Chondrocyte (in vitro differentiated cells): ENCODE measurements at places on chromosomes 13 and 19. TPM values are rescaled to one million over a fixed set of nuclear protein-coding genes. Genes with fewer than 3 reads are reported as not detected.
A peak's percentile ranks its signal among the peaks of the same experiment; 100 is the strongest.

GRCh38 chr13:101307181-101307701, 109.1 kb downstream of the NALCN start:
- peaks cover 9% of the 10 kb centered on the region for H3K36me3 ChIP-seq
- peaks cover 67% of the 10 kb centered on the region for H3K4me1 ChIP-seq
- no peak for DNase-seq
- H3K27me3 ChIP-seq = no peaks in the 10 kb centered on the region

GRCh38 chr13:95756072-95756471, 79.1 kb downstream of the DNAJC3 start:
- no peaks in the 10 kb centered on the region for H3K27me3 ChIP-seq
- peaks cover 6% of the 10 kb centered on the region for H3K36me3 ChIP-seq
- H3K27ac ChIP-seq = peak overlapping the region; percentile 32
- no peak for DNase-seq
- no peak overlapping the region for H3K4me3 ChIP-seq

DNA sequence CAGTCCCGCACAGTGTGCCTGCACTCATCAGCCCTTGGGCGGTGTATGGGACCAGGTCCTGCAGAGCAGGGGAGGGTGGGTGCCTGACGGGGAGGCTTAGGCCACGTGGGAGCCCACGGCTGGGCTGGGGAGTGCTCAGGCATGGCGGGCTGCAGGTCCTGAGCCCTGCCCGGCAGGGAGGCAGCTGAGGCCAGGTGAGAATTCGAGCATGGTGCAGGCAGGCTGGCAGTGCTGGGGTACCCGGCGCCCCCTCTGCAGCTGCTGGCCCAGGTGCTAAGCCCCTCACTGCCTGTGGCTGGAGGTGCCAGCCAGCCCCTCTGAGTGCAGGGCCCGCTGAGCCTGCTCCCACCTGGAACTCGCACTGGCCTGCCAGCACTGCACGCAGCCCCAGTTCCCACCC, 630.9 kb upstream of the PCDH20 start:
- DNase-seq = no peak
- no peak overlapping the region for H3K4me3 ChIP-seq
- H3K4me1 ChIP-seq = no peaks in the 10 kb centered on the region
- no peaks in the 10 kb centered on the region for H3K36me3 ChIP-seq

DNA sequence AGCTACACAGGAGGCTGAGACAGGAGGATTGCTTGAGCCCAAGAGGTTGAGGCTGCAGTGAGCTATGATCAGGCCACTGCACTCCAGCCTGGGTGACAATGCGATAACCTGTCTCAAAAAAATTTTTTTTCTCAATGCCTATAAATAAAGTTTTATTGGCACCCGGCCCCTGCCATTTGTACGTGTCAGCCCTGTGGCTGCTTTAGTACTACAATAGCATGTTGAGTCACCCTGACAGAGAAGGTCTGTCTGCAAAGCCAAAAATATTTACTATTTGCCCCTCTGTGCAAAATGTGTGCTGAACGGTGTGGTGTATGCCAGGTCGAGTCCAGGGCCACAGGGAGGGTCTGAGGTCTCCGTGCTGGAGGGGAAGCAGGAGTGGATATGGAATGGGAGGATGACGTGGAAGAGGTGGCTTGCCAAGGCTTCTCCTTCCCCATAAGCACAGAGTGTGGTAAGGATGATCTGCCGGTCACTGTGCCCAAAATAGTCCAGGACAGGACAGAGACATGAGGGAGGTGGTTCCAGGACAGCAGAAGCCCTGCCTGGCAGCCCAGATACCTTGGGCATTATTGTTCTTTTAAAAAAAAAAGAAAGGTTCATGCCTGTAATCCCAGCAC, 10.0 kb downstream of the NMRK2 start:
- H3K36me3 ChIP-seq = no peaks in the 10 kb centered on the region
- H3K27me3 ChIP-seq = no peaks in the 10 kb centered on the region
- H3K27ac ChIP-seq = no peak overlapping the region
- no peak for DNase-seq
- H3K4me1 ChIP-seq = no peaks in the 10 kb centered on the region

DNA sequence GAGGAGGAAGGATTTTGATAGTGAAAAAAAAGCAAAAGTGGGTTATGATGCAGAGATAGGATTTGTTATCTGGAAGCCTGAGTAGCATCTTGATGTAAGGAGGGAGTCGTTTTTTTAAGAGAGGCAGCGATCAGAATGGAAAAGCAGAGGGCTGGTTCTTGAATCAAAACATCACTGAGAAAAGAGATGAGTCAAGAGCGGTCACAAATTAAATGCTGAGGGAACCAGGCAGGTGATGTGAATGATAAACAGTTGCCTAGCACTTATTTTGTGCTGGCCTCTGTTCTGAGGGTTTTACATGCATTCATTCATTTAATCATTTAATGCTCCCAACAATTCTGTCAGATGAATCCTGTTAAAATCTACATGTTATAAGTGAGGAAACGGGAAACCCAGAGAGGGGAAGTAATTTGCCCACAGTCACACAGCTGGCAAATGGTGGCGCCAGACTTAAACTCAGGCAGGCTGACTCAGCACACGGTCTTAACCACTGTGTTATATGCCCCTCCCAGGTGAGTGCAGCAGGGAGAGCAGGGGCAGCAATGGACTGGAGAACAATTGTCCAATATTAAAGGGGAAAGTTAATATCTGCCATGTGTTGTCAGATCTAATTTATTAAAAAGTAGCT, 21.4 kb downstream of the SIGLECL1 start:
- H3K36me3 ChIP-seq = no peaks in the 10 kb centered on the region
- H3K4me1 ChIP-seq = no peaks in the 10 kb centered on the region
- no peak overlapping the region for H3K27ac ChIP-seq
- no peak overlapping the region for H3K4me3 ChIP-seq

DNA sequence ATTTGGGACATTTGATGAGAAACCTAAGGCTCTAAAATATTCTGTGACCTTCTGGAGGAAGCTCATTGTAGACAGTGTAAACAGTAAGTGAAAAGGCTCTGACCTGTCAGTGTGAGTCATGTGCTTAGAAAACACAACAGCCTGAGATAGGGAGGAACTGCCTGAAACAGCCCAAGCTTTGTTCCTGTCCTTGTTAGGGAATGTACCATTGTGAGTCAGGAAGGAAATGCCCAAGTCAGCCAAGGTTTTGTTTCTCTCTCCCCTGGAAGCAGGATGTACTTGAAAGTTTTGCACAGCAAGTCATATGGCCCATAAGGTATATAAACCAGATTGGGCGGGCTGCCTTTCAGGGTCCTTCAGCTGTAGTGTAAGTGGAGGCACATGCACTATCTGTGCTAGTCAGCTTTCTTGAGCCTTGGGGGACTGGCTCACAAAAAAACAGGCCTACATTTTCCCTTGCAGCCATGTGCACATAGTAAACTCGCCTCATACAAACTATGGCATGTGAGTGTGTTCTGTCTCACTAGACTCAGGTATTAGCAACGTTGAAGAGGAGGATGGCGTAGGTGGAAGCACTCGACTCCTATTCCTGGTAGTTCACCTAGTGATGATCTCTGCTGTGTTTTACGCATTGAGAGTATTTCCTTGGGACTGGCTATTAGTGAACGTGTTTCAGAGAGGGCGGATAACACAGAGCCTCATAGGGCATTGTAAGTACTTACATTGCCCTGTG, 141.2 kb upstream of the KLHL1 start:
- no peak for DNase-seq
- no peak overlapping the region for H3K4me3 ChIP-seq
- H3K36me3 ChIP-seq = no peaks in the 10 kb centered on the region

- H3K27me3 ChIP-seq = no peaks in the 10 kb centered on the region
- no peaks in the 10 kb centered on the region for H3K36me3 ChIP-seq
- H3K4me1 ChIP-seq = peaks cover 4% of the 10 kb centered on the region
- H3K27ac ChIP-seq = no peak overlapping the region
- no peak overlapping the region for H3K4me3 ChIP-seq
Measured at GRCh38 chr13:86918682-86919081, 752.5 kb upstream of the SLITRK5 start.

GRCh38 chr19:41298348-41298964, 11.5 kb upstream of the CCDC97 start:
- H3K4me3 ChIP-seq = peak overlapping the region; percentile 38
- H3K36me3 ChIP-seq = peaks cover 51% of the 10 kb centered on the region
- H3K27ac ChIP-seq = peak overlapping the region; percentile 99
- no peak for DNase-seq
- peaks cover 43% of the 10 kb centered on the region for H3K4me1 ChIP-seq

DNA sequence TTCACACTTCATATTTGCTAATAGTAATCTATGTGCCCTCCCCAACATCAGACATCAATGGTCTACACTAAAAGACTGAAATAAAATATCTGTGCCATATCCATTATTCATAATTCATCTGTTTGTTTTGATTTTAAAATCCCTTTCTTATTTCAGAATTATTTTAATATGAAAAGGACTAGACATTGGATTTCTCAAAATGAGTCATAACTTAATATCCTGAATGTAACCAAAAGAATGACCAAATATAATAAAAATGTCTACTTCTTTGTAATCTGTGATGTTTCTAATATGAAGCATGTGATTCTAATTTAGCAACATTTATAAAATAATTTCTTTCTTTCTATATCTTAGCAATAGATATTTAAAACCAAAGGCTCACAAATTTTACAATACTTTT, 64.9 kb downstream of the MZT1 start:
- no peak overlapping the region for H3K4me3 ChIP-seq
- no peak overlapping the region for H3K27ac ChIP-seq
- no peak for DNase-seq
- peaks cover 21% of the 10 kb centered on the region for H3K27me3 ChIP-seq
- peaks cover 3% of the 10 kb centered on the region for H3K4me1 ChIP-seq

GRCh38 chr13:25881971-25882451, 169.8 kb downstream of the SHISA2 start:
- no peaks in the 10 kb centered on the region for H3K36me3 ChIP-seq
- no peaks in the 10 kb centered on the region for H3K27me3 ChIP-seq
- no peak overlapping the region for H3K27ac ChIP-seq
- H3K4me3 ChIP-seq = no peak overlapping the region
- DNase-seq = no peak
- peaks cover 54% of the 10 kb centered on the region for H3K4me1 ChIP-seq

DNA sequence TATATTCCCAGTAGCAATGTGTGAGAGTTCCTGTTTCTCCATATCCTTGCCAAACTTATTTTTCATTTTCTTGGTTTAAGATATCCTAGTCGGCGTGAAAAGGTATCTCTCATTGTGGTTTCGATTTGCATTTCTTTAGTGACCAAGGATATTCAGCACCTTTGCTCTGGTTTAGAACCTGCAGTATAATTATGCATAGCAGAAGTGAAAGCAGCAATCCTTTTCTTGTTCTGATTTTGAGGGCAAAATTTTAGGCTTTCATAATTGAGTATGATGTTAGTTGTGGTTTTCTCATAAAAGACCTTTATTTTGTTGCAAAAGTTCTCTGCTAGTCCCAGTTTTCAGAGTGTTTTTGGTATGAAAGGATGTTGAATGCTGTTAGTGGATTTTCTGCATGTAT, 491.0 kb downstream of the FGF9 start:
- no peak for DNase-seq
- H3K36me3 ChIP-seq = no peaks in the 10 kb centered on the region
- H3K27me3 ChIP-seq = no peaks in the 10 kb centered on the region
- no peak overlapping the region for H3K27ac ChIP-seq
- no peaks in the 10 kb centered on the region for H3K4me1 ChIP-seq
- no peak overlapping the region for H3K4me3 ChIP-seq

- H3K4me3 ChIP-seq = peak overlapping the region; percentile 90
- DNase-seq = no peak
- peaks cover 8% of the 10 kb centered on the region for H3K36me3 ChIP-seq
- no peaks in the 10 kb centered on the region for H3K27me3 ChIP-seq
Measured at GRCh38 chr19:53102756-53103233, 427 bp downstream of the ZNF160 start.

DNA sequence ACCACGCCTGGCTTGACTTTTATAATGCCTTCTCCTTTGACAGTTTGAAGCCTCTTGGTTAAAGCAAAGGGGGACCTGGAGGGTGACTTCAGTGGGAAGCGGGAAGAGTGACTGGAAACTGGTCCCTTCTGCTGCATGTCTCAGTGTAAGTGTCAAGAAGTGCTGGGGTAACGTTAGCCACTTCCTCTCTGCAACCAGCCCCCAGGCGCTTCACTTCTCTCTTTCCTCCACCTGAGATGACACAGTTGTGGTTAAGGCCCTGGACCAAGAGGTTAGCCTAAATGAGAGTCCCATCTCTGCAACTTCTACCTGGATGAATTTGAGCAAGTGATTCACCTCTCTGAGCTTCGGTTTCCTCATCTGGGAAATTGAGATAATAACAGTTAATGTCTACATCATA, 16.3 kb downstream of the LEUTX start:
- peaks cover 30% of the 10 kb centered on the region for H3K27me3 ChIP-seq
- DNase-seq = no peak
- H3K4me1 ChIP-seq = no peaks in the 10 kb centered on the region
- no peak overlapping the region for H3K4me3 ChIP-seq
- no peak overlapping the region for H3K27ac ChIP-seq

GRCh38 chr19:42069619-42070351, at the start of gene GRIK5:
Gene GRIK5, minus strand, starts transcription at chr19:42070206. Its CDS starts 4,436 bp downstream, at chr19:42065770.
- H3K27ac ChIP-seq = no peak within 1 kb of the TSS
- no peak within 1 kb of the TSS for H3K4me3 ChIP-seq
- no peak for DNase-seq
- peaks cover 2% of the 10 kb centered on the region for H3K36me3 ChIP-seq

DNA sequence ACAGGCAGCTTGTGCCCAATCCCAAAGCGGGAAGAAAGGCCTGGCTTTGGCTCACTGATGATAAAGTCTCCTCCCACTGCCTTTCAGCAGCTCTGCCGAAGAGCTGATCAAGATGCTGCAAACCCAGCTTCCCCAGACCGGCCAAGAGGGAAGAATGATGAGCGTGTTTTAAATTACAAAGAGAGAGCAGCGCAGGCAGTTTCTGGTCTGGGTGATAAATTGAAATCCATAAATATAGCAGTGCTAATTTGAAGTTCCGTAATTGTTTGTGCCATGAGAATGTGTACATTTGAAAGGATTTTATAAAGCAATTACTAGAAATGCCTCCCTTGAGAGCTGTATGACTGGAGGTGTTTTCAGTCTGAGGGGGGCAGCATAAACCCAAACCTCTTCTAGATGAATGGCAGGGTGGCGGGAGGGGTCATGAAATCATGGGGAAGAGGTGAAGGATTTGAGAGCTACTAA, 171.8 kb downstream of the STK24 start:
- H3K4me1 ChIP-seq = peaks cover 4% of the 10 kb centered on the region
- peaks cover 22% of the 10 kb centered on the region for H3K36me3 ChIP-seq
- no peak overlapping the region for H3K27ac ChIP-seq
- no peak overlapping the region for H3K4me3 ChIP-seq

RNF113B gene
- total RNA-seq = not detected in 3 replicates

CGB8 gene
- 1.7 to 3.1 TPM (median 2.4 TPM) in 3 replicates for total RNA-seq

HNRNPUL1 gene
- 158 to 195 TPM (median 161 TPM) in 3 replicates for total RNA-seq

PSG3 gene
- total RNA-seq = 0.99 TPM in 1 of 3 replicates, not detected in the others

TNFSF13B gene
- total RNA-seq = 1.1 to 1.5 TPM (median 1.3 TPM) in 3 replicates

HRC gene
- not detected in 3 replicates for total RNA-seq

BRME1 gene
- total RNA-seq = 2.9 to 3.5 TPM (median 3.0 TPM) in 3 replicates

VSTM2B gene
- not detected in 3 replicates for total RNA-seq

ZNF772 gene
- total RNA-seq = 6.0 to 12.8 TPM (median 7.0 TPM) in 3 replicates

SIGLEC5 gene
- total RNA-seq = not detected in 3 replicates

ZNF729 gene
- not detected in 3 replicates for total RNA-seq

ZNF304 gene
- total RNA-seq = 7.5 to 9.6 TPM (median 8.0 TPM) in 3 replicates

KISS1R gene
- 0.17 to 0.38 TPM (median 0.24 TPM) in 3 replicates for total RNA-seq
